ENCODE measurements at places on chromosomes 4 and X.

- DNase-seq = no peak
Observed at GRCh38 chrX:136064661-136065043, 79.4 kb downstream of the SLC9A6 start.

GRCh38 chr4:22900876-22901275 lies 208.1 kb downstream of the GBA3 start:
- no peak for DNase-seq

- peak; percentile 9 for DNase-seq
Observed at GRCh38 chr4:100907465-100908454, 389.9 kb upstream of the EMCN start.

GRCh38 chrX:78653118-78653822 lies 5.9 kb downstream of the RTL3 start:
- DNase-seq = peak; percentile 1

DNA sequence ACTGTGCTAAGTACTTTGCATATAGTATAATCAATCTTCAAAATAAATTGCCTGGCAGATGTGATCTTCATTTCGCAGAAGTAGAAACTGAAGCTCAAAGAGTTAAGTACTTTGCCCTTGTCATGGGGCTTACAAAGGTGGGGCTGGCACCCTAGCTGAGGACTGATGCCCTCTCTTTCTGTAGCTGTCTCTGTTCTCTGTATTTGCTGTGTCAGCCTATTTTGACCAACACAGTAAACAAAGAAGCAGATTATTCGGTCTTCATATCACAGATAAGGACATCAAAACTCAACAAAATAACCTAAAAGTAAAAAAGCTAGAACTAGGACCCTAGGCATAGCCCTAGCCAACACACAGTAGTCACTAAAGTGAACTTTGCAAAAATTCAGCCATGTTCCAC lies 570.5 kb upstream of the TENM3 start:
- no peak for DNase-seq

DNA sequence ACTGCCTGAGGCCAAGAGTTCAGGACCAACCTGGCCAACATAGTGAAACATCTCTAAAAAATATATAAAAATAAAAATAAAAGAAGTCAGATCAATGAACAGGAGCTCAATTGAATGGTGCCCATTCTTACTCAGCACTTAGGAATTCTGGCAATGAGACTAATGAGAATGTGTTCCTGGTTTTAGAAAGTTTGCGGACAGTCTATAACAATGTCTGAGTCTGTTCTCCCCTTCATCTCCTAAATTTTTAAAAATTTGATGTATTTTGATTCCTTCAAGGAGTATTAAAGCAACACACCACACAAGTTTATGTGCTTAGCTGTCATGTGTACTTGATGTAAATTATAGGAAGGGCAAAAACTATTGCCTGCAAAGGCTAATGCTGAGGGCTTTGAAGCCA lies 30.6 kb upstream of the KCNIP4 start:
- no peak for DNase-seq

- DNase-seq = no peak
Observed at GRCh38 chr4:24559032-24559821, 25.1 kb downstream of the DHX15 start.

DNA sequence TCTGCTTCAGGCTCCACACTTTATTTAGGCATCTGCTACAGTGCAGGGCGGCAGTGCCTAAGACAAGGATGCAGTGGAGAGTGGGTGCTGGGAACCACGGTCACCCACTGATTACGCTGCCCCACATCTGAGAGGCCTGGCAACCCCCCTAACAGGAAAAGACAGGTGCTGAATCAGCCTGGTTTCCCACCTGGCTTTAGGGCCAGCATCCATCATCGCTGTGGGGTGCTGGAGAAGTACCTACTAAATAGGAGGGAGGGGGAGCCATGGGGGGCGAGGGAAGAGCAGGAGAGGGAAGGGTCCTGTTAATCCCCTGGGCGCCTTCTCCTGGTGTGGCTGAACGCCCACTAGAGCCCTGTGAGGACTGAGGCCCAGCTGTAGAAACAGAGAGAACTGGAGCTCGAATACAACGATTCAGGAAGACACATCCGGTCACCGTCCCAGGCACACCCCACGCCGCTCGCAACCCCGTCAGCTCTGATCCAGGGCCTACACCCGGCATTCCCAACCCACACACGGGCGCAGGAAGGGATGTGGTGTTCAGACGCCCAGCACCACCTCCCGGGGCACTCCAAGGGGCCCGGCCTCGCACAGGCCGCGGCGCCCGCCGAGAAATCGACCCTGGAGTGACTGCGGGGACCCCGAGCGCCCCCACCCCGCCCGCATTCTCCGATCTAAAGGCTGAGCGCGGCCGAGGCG lies 554 bp downstream of the DCTD start:
- DNase-seq = peak; percentile 18

DNA sequence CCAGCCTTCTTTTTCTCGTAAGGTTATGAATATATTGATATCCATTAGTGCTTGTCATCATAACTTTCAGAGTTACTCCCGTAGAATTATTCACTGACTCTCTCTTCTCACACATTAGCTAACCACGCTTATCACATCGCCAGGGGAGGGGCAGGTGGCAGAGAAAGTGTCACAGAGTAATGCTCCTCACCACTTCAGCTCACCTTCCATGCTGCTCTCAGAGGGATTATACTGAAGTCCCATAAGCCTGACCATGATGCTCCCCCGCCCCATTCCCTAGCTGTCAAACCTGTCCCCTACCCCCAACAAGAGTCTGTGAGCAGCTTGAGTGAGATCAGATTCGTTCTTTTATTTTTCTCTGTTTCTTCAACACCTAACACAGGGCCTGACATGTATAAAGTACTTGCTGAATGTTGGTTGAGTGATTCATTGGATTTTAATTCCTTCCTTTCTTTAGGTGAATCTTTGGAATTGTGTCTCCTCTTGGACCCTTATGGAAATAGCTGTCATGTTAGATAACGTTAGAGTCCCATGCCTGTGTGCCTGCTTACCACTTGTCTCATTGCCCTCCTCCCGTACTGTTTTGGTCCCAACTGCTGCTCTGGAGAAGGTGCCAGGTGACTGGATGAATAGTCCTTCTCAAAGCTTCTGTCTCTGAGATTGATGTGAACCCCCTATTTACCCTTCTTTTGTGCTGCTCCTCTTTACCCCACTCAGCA lies 55.1 kb downstream of the RS1 start:
- no peak for DNase-seq

GRCh38 chr4:151715881-151716280 lies 44.9 kb downstream of the GATB start:
- DNase-seq = no peak

DNA sequence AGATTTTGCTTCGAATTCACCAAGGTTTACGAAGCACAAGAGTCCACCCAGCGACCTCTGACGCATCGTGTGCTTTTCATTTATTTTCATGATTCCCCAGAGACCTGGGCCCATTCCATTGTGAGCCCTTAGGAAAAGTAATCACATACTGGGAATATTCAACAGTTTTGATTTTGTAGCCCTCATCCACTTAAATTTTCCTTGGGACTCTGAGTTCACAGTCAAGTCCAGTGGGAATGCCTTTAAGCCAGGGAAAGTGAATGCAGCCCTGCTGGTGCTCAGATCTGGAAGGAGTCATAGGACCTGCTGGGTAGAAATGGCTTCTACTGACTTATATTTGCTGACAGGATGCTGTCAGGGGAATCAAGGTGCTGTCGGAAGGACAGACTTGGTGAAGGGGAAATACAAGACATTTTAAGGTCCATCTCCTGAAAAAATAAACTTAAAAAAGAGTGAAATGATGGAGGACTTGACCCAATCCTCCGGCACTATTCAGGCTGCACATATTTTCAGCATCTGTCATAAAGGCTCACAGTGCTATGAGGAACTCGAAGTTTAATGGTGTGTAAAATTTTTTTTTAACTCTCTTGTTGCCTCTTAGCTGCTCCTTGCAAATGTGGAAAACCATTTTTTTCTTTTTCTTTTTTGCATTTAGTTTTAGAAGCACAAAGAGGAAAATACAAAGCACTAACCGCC lies 204.9 kb downstream of the MID1 start:
- no peak for DNase-seq

GRCh38 chrX:78548012-78548411 lies 111.1 kb downstream of the RTL3 start:
- DNase-seq = no peak

GRCh38 chr4:112214390-112215264 lies 17.0 kb upstream of the AP1AR start:
- peak; percentile 47 for DNase-seq

DNA sequence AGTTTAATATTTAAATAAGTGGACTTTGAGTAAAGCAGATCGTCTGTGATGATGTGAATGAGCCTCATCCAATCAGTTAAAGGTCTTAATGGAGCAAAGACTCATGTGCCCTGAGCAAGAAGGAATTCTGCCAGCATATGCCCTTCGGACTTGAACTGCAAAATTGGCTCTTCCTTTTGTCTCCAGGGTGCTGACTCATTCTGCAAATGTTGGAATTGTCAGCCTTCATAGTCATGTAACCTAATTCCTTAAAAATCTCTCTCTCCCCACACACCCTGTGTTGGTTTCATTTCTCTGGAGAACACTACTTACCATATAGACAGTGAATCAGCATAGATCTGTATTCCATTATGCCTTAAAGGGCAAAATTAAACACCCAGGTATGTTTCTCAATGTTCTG lies 609.8 kb upstream of the GALNTL6 start:
- DNase-seq = no peak

DNA sequence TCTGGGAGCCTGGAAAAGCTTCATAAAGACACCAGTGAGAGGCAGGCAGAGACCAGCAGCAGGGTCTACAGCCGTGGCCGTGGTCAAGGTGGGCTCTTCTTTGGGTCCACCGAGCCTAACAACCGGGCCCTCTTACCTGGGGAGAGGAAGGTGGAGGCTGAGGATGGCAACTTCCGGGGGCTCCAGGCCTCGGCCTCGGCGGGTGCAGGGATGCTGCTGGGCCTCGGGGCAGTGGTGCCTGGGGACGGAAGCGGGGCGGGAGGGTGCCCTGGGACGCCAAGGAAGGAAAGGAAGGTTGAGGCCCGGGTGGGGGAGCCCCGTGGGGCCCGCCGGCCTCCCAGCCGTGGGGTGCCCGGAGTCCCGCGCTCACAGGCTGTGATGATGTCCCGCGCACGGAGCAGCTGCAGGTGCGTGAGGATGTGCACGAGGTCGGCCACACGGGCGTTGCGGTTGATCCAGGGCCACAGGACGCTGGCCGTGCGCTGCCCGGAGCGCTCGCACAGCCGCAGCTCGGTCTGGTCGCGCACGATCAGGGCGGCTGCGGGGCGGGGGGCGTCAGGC lies 561 bp downstream of the IRAK1 start:
- DNase-seq = peak; percentile 7

- DNase-seq = no peak
Observed at GRCh38 chrX:63426519-63426918, 75.4 kb upstream of the SPIN4 start.

- no peak for DNase-seq
Observed at GRCh38 chr4:88533937-88534750, 10.6 kb upstream of the PYURF start.

DNA sequence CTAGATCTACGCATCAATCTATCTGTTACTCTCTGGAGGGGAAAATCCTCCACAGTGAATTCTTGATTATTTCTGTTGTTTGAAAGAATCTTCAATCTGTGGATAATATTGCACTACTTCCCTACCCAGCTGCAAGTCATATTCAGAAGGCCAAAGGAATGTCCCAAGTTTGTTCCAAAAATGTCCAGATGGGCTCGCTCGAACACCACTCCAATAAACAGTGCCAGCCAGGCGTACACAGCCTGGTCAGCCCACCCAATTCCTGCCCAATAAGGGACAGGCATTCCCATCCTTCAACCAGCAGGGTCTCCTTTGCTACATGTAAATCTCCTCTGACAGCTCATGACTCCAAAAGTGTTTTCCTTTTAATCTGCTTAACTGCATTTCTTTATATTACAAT lies 80.7 kb upstream of the GPM6B start:
- DNase-seq = no peak

DNA sequence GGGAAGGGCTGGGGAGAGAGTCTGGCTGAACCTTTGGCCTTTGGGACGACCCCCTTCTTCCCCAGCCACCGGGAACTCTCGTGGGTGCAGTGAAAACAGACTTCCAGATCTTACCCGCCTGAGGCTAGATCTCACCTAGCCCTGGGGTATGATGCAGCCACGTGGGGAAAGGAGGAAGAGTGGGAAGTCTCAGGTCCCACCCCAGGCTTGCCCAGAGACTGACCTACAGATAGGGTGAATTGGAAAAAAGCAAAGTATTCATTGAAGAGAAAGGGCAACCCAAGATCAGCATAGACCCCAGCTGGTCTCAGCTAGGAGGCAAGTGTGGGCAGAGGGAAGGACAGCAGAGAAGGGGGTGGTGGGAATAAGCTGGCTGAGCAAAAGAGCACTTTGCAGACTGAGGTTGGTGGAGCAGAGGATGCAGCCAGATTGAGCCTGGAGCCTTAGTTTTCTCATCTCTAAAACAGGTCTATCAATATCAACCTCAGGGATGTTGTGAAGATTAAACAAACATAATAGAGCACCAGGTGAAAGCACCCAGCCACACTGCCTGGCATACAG lies 4.2 kb upstream of the EFNB1 start:
- no peak for DNase-seq

DNA sequence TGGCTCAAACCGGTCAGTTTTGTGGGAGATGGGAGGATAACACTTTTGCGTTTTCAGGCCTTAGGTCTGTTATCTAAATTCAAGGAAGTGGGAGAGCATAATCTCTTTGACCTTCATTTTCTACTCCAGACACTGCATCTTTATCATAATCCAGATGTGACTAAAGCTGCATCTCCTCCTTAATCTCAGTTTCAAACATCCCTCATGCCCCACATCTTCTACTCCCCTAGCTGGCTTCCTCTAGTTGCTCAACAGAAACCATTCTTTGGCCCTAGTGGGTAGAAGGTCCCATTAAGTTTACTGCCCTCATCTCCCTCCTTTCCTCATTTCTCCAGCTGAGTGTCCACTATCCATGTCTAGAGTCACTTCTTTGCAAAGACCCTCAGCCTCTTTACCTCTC lies 18.8 kb upstream of the RASL11B start:
- no peak for DNase-seq

DNA sequence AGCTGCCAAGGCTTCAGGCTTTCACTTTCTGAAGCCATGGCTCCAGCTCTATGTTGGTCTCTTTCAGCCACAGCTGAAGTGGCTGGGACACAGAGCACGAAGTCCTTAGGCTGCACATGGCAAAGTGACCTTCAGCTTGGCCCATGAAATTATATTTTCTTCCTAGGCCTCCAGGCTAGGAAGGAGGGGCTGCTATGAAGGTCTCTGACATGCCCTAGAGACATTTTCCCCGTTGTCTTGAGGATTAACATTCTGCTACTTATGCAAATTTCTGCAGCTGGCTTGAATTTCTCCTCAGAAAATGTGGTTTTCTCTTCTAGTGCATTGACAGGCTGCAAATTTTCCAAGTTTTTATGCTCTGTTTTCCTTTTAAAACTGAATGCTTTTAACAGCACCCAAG lies 99.8 kb upstream of the KCNIP4 start:
- no peak for DNase-seq

DNA sequence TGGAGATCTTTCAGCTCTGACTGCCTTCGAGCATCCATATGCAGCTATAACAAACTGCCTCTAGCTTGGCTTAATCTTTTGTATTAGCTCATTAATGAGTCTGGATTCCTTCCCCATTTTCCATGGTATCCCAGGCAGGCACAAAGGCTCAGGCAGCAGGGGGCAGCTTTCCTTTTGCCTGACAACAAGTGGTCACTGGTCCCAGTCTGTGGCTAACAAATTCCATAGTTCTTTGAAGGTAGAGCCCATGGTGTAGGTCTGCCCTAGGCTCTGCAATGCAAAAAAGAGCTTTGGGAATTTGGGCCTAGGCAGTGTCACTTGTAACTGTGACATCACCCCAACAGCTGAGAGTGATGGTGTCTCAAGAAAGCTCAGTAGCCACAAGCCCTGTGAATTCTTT lies 234.4 kb upstream of the GPC4 start:
- no peak for DNase-seq

Data from CD4-positive, alpha-beta T cell treated with Interleukin-10 for 1 hour (primary cell).